Renal pelvis (tissue), 12 donors: ENCODE measurements at places on chromosomes 2 and 18. TPM values are rescaled to one million over a fixed set of nuclear protein-coding genes. Genes with fewer than 3 reads are reported as not detected.

DNA sequence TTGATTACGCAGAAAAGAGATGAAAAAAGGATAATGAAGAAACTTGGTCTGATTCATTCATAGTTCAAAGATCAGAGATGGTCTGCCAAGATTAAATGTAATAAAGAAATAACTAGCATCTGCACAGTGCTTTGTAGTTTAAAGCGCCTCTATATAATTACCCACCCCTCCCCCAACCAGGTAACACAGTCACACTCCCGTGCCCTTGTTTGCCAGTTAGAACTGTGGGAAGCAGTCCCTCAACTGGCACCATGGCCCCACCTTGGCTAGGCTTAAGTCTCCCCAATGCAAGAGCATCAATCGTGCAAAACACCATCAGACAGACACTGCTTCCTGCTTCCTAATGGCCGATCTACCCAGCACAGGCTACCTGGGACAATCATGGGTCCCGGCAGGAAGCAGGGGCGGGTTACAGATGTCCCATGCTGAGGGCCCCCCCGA lies 11.6 kb downstream of the ADCY3 start:
- DNase-seq: no peak

- DNase-seq: no peak
Observed at GRCh38 chr18:45566025-45566740, 49.1 kb upstream of the SLC14A2 start.

DNA sequence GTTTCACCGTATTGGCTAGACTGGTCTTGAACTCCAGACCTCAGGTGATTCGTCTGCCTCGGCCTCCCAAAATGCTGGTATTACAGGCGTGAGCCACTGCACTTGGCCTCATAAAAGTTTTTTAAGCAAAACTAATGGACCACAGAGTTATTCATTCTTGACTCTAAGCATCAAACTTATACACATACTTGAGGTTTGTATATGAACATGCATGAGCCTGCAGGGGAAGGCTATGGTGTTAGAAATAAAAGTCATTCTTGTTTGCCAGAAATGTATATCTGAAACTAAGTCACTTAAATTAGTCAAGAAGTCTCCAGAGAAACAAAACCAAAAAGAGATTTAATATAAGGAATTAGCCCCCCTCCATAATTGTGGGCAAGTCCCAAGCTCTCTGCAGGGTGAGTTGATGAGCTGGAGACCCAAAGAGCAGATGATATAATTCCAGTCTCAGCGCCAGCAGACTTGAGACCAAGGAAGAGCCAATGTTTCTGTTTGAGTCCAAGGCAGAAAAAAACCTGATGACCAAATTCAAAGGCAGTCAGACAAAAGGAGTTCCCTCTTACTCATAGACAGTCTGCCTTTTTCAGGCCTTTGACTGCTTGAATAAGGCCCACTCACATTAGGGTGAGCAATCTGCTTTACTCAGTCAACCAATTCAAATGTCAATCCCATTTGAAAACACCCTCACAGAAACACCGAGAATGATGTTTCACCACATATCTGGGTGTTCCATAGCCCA lies 69.0 kb upstream of the DSG1 start:
- DNase-seq: no peak

DNA sequence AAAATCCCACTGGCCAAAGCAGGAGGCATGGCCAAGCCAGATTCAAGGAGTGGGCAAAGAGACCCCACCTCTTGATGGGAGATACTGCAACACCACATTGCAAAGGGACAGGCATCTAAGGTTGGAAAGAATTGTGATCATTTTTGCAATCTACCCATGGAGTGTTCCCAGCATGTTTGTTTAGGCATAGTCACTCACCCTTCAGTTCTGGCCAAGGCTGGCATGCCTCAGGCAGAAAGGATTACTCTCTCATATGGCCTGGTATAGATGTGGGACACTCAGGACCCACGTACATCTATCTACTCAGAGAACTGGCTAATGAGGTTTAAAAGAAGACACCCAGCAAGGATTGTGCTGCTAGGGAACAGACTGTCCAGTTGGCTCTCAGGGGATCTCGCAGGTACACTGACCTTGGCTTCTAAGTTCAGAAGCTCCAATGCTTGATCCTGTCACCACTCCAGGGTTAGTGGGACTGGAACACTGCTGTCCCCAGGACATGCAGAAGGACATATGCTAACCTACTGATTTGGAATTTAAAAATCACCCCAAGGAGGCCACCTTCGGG lies 183.7 kb downstream of the KLHL29 start:
- no peak for DNase-seq

GRCh38 chr2:46075848-46076247 lies 221.4 kb upstream of the EPAS1 start:
- DNase-seq: no peak

DNA sequence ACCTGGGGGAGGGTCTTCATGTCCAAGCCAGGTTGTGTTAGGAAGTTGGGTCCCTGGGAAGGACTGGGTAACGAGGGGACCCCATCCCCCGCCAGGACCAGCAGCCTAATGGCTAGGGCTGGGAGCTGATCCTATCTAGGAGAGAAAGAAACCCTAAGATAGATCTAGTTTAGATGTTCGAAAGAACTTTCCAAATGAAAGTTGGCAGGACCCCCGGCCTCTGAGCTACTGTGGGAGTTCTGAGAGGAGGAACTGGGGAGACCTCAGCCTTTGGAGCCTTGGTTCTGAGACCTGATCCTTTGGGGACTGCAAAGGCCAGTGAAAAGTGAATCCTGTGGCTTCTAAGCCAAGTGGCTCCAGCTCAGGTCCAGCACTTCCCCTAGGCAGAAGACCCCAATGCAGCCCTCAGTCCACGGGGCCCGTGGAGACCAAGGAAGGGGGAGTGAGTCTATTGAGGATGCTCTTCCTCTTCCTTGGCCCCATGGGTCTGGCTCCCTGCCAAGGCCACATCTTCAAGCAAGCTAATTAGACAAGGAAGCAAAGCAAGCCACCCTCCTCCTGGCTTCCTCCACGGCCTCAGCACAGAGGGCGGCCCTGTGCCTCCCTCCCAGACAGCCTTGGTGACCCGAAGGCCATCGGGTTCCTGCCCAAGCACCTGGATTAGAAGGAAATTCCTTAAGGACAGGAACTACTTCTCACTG lies 23.5 kb downstream of the CCT7 start:
- no peak for DNase-seq

DNA sequence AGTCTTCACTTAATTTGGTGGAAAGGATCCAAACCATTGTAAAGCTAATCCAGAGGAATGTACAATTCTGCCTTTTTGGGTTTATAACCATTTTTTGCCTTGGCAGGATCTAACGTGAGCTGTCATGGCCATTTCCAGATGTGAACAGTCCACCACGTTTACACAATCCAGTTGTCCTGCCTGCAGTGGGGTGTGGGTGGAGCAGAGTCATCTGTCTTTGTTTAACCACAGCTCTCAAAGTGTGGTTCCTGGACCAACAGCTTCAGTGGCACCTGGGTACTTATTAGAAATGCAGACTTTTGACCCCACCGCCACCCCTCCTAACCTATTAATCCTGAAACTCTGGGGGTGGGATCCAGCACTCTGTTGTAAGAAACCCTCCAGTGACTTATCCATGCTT lies 35.9 kb downstream of the FHOD3 start:
- no peak for DNase-seq

GRCh38 chr2:14143435-14143834 lies 489.1 kb upstream of the LRATD1 start:
- no peak for DNase-seq

DNA sequence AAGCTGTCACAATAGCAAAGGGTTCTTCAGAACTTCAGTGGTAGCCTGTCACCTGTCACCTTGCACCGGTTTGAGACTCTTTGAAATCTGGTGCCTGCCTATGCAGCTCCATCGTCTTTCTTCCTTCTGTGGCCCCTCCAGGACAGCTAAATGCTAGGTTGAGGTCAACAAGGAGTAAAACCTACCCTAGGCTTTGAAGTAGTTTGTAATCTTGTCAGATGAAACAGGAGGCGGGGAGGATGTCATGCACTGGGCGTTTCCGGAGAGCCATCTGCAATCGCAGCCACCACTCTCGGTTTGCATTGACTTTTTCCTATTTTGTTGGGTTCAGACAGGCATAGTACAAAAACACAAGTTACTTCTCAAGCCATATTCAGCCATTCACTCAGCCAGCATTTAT lies 116.7 kb downstream of the LPIN1 start:
- DNase-seq: no peak

- no peak for DNase-seq
Observed at GRCh38 chr2:107607054-107607453, 219.6 kb upstream of the RGPD4 start.

- DNase-seq: no peak
Observed at GRCh38 chr2:28161466-28161865, 231.2 kb upstream of the FOSL2 start.

DNA sequence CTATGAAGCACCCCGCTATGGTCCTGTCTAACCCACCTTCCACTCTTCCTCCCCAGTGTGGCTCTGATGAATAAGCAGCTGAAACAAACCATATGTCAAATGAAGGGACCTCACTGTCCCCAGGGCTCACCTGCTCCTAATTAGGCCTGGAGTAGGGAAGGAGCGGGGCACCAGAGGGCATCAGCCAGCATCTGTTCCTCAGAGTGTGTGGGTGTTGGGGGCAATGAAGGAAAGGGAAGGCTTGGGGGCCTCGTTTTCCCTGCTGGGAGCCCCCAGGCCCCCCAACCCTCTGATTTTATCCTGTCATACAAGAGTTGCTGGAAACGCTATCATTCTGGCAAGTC lies 274.7 kb downstream of the HAUS1 start:
- DNase-seq: no peak

DNA sequence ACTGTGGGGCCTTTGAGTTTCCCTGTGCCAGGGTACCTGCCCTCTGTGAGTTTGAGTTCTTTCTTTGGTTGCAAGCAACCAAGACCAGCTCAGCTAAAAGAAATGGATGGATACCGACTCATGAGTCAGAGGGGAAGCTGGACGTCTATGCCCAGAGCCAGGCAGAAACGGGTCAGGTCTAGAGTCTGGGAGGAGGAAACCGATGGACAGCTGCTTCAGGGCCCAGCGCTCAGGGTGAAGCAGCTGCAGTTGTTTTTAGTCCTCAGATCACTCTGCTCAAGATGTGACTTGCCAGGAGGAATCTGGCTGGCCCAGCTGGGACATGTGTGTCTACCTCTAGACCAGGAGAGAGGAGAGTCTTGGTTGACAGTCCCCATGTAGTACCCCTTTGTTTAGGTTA lies 10.1 kb upstream of the TYMS start:
- no peak for DNase-seq

GRCh38 chr18:76923485-76924085 lies 101.2 kb downstream of the ZNF236 start:
- DNase-seq: no peak

- no peak for DNase-seq
Observed at GRCh38 chr2:120927265-120927628, 191.6 kb downstream of the GLI2 start.

DNA sequence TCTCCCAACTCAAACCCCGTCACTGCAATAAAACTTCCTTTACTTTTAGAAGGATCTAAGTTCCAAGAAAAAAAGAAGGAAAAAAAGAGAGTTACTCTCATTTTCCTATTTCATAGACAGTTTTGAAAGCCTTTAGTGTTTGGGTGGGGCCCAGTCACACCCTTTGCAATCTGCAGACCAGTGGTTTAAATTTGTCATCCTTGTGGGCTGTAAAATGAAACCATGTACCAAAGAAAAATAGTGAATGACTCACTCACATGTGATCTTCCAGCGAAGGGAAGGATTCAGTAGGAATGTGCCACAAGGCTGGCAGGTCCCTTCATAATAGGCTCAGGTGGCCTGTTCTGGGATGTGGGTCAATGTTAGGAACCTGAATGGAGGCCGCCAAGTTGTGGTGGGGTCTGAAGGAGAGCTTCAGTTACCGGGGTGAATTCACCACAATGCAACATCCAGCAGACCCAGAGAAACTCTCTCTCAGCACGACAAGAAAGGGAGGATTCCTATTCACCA lies 28.3 kb downstream of the ANXA4 start:
- no peak for DNase-seq

DNA sequence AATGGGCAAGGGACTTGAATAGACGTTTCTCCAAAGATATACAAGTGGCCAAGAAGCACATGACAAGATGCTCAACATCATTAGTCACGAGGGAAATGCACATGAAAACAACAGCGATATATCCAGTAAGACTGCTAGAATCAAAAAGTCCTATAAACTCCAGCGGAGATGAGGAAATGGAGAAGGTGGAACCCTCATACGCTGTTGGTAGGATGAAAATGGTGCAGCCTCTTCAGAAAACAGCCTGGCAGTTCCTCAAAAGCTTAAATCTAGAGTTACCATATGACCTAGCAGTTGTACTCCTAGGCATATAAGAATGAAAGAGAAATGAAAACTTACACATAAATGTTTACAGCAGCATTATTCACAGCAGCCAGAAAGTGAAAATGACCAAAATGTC lies 48.1 kb downstream of the HPCAL1 start:
- no peak for DNase-seq

DNA sequence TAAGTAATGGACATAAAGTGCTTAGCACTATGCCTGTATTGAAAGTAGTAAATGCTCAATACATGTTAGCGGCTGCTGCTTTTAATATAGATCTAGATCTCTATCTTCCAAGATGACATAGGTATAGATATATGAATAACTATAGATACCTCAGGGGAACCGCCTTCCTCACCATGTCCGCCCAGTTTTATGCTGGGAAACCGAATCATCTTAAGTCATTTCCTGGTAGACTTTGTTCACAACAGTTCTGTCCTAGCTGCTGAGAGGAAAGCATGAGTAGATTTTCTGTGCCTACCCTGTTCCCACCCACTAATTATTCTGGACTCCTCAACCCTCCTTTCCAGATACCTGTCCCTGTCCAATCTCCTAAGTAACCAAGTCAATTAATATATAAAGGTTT lies 21.6 kb upstream of the ITM2C start:
- DNase-seq: no peak

- DNase-seq: no peak
Observed at GRCh38 chr2:11980809-11981208, 234.4 kb downstream of the LPIN1 start.

GRCh38 chr18:3397031-3397750 lies 52.8 kb upstream of the TGIF1 start:
- peak; percentile 30 for DNase-seq

- DNase-seq: no peak
Observed at GRCh38 chr2:38682008-38682575, 16.2 kb downstream of the GALM start.

DNA sequence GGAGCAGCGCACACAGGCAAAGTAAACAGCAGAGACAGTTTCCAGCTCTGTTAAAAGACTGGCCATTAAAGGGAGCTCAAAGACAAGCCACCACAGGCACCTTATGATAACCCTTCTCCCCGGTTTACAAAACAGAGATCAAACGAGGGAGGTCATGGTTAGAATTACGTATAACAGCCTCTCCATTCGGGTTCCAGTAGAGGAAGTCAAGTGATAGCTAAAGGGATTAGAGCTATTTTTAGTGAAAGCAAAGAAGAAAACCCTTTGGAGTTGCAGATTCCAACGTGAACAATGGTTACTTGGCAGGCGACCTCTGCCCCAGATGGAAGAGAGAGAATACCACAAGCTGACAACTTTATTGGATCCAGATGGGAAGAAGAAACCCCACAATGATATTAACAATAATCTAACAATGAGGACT lies 31.2 kb upstream of the EDAR start:
- DNase-seq: no peak

The IL18RAP gene
- 0.68 TPM for polyA plus RNA-seq

The HJURP gene
- 24.9 TPM for polyA plus RNA-seq

The CACNB4 gene
- 9.5 TPM for polyA plus RNA-seq

The FSHR gene
- polyA plus RNA-seq: not detected

The FBXO36 gene
- 7.8 TPM for polyA plus RNA-seq
